Stimulated activated CD8-positive, alpha-beta memory T cell treated with anti-CD3 and anti-CD28 coated beads, Interleukin-12 subunit alpha, Interleukin-12 subunit beta, amount 100 ng/mL, for 4 hours (primary cell): ENCODE measurements at places on chromosomes 5 and 9.

DNA sequence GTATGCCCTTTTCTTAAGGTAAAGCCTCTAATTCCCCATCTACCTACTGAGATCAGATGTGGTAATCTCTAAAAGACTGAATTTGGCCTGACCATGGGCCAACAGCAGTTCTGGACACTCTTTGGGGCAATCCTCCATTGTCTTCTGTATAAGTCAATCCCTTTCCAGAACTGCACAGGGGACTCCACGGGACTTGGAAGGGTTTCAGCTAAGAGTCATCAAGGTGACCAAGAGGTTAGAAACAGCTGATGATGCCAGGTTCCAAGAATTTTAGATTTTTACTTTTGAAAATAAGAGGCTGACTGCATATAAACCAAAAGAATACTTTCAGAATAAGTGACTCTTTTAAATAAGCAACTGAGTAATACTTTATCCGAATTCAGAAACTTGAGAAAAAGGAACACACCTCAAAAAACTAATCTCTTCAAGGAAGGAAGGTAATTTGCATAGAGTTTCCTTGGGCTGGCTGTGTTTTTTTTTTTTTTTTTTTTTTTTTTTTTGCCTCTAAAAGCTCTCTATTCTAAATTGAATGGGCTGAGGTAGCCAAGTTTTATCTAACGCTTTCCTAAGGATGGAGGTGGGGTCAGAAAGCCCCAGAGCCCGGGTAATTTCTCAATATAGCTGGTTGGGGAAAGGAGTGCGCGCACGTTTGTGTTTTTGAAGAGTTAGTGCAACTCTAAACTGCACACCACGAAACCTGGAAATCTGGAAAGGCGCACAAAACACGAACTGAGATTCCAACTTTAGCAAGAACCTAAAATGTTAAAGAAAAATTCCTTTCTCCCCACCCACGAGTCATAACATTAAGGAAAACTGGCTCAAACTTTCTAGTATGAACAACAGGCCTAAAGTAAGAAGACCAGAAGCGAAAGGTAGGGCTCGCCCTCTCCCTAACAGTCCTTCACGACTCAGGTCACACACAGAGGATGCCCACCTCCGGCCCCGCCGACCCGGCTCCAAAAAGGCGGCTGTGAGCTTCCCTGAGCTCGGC is 1.3 kb downstream of the VCP start:
- no peak for DNase-seq

DNA sequence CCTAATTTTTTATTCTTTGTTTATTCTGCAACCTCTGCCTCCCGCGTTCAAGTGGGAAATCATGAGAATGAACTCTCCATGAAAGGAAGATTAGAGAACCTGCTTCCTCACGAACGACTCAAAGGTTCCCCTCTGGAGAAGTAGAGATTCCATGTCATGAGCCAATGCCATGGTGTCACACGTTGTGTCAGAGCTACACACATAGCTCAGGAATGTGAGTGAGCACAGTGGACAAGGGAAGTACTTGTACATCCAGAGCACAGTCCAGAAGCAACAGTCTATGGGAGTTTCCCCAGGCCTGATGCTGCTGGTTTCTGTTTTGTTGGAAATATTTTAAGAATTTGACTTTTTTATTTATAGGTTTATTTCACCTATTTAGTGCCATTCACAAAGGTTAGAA is 26.8 kb upstream of the PPP2CA start:
- no peak for DNase-seq

DNA sequence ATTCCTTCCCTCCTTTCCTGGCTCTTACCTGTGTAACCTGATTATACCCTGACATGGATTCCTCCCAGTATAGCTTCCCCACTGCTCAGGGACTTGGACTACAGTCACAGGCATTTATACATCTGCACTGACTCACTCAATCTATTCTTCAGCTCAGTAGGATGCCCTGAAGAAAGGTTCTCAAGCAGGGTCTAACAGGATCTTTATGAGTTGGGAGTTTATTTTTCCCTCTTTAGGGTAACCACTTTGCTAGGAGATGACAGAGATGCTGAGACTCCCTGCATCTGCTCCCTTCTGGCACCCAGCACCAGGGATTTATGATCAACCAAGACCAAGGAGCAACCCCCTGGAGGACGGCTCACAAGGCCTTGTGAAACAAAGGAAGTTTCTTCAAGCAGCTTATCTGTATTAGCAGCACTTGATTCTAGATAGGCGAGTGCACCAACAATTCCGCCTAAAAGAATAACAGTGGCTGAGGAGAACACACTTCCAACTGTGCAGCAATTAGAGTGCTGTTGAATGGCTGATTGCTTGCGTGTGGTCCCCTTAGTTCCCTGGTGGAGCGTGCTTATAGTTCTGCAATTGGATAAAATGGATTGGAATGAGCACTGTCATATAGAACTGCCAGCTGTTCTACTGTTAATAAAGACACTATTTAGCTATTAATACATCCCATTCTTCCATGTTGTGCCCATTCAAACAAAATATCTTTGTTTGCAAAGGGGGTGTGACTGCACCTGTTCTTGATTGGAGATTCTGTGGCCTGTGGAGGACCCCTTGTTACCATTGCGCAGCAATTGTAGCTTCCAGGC is 482.6 kb downstream of the ZNF608 start:
- no peak for DNase-seq

DNA sequence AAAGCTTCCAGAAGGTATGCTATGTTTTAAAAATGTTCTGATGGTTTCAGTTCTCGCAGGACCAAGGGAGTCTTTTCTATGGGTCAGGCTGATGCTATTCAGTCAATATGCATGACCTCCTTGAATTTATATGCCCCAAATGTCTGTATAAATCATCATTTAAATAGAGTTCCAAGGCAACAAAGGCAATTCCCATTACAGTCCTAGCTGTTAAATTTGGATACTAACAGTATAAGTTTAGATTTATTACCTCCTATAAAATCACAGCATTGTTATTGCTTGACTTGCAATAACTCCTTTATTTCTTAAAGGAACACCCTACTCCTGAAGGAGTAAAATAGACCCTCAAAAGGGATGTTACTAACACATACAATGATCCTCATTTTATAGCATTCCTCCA is 387.7 kb upstream of the CHD1 start:
- no peak for DNase-seq

DNA sequence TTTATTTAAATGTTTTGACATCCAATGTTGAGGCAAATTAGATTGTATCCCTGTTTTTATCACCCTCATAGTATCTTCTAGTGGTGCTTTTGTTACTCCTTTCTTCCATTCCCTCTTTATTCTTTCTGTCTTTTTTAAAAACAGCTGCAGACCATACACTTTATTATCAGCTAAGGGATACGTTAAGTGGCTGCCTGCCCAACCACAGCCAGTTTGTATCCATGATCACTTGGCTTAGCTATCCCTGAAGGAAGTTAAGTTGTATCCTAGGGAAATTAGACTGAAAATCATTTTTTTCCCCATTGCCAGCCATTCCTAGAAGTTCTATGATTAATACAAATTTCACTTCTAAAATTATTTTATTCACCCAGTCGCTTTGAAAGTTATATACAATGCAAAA is 1032.7 kb downstream of the NR2F1-AS1 start:
- DNase-seq = no peak

DNA sequence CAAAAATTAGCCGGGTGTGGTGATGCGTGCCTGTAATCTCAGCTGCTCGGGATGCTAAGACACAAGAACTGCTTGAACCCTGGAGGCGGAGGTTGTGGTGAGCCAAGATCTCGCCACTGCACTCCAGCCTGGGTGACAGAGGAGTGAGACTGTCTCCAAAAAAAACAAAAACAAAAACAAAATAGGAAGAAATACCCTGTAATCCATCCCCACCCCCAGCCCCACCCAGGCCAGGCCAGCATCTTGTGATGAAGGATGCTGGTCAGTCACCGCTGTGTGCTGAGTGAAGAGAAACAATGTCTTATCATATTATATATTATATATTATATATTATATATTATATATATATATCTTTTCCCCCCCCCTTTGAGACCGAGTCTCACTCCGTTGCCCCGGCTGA is 15.4 kb upstream of the CCIN start:
- no peak for DNase-seq

GRCh38 chr5:66467564-66467963 is 128.6 kb upstream of the MAST4 start:
- DNase-seq = no peak

DNA sequence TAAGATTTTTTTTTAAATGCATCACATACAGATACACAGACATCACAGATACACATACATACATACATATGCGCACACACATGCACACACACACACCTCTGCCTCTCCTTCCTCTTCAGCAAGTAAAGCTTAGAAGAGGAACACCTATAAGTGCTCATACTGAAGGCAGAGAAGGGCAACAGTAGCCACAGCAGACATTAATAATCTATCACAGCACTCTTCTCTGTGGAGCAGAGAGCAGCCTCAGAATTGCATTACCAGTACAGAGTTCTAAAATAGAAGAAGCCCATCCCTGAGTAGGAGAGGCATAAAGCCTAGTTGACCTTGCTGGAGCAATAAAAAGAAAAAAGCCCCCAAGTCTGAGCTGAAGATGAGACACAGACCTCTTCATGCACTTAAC is 110.6 kb downstream of the MLLT3 start:
- DNase-seq = no peak

- no peak for DNase-seq
Measured at GRCh38 chr9:105475302-105475701, 27.5 kb downstream of the FSD1L start.

- DNase-seq = no peak
Measured at GRCh38 chr9:97039514-97039860, 545 bp upstream of the CTSV start.

DNA sequence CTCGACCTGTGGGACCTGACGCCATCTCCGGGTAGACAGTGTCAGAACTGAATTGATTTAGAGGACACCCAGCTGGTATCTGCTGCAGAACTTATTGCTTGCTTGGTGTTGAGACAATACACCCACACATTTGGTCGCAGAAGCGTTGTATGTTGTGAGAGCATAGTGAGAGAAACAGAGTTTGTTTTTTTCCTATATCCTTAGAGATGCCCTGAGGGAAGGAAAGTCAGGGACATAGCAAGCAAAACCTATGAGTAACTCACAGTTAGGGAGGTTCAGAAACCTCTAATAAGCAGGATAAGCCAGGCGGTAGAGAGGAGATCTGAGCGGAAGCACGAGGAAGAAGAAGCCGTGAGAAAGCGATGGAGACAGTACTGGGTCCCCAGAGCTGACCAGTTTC is 59.8 kb downstream of the PTCD2 start:
- no peak for DNase-seq

DNA sequence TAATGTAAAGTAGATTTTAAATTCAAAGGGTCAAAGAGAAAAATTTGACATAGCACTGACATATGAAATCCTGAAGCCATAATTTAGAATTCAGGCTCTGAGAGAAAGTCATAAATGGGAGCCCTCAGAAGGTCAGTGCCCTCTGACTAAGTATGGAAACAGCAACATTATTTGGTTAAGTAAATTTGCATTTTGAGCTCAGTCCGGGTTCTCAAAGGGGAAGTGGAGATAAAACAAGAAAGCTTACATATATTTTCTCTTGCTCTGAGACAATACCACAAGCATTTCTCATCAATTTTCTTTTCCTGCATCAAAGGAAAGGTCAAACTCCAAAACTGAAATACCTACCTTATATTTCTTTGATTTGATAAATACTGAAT is 348.0 kb downstream of the SEMA5A start:
- DNase-seq = no peak

DNA sequence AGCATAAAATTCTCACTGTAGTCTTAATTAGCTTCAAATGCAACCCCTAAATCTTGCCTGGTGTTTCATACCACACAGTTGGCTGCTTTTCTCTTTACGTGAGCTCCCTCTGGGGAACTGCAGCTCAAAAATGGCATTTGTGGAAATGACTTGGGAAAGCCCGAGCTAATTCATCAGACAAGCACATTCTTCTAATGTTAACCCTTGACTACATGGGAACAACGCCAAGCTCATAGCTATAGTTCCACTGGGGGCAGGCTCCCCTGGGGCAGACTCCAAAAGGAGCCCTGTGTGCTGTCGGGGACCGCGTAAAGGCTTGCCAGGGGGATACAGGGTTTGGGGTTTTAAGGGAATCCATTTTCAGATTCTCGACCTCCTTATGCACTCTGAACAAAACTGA is 301.4 kb upstream of the DAP start:
- DNase-seq = no peak

DNA sequence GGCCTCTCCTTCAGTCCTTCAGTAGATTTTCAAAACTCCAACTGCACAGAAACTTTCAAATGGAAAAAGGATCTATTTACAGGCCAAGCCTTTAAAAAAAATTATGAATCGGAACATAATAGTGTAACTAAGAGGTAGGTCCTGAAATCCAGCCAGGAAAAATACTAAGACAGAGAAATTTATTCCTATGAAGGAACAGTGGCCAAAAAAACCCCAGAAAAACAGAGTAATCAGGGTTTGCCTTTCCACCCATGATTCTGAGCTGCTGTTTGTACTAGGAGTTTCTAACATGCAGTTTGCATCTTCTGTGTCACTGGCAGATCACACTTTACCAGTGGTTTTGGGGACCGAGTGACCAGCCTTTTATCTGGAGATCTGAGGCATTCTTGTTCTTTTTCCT is 93.1 kb upstream of the TMED7 start:
- DNase-seq = no peak

DNA sequence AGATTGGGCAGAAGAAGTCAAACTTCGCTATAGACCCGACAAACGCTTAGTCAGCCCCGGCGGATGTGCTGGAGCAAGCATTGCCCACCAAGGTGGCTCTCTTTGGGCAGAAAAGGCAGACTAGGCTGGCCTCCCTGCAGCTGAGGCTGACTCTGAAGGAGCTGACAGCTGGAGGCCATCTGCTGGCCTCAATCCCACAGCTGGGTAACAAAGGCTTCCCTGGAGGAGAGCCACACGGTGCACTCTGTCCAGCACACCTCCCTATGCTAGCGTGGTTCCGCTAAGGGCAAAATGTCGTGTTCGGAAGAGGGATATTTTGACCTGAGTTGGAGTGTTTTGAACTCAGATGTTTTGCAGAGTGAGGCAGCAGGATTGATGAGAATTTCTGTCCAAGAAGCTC is 103.5 kb upstream of the PTCH1 start:
- DNase-seq = no peak

- DNase-seq = no peak
Measured at GRCh38 chr5:132363431-132364112, 5.9 kb upstream of the SLC22A5 start.

DNA sequence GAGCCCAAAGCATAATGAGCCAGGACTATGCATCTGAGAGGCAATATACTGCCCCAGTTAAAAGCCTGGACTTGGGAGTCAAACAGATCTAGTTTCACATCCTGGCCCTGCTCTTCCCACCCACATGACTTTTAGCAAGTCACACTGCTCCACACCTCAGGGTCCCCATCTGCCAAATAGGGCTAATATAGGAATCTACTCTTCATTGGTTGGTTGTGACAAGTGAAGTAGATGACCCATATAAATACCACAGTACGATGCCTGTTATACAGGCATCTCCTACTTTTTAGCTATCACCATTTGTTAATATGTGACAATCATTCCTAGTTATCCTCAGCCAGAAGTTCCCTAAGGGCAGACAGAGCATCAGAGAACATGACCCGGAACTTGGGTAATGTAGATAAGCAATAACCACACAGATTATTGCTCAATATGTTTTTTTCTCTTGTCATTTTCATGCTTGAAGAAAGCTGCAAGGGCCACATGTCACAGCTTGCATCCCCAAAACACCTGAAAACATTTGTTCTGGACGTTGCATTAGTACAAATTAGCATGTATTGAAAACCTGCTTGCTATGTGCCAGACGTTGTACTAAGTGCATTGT is 20.4 kb downstream of the ADAM19 start:
- no peak for DNase-seq

GRCh38 chr5:43804041-43804440 is 201.1 kb downstream of the NNT start:
- DNase-seq = no peak

GRCh38 chr5:13990896-13991295 is 46.4 kb upstream of the DNAH5 start:
- no peak for DNase-seq

- DNase-seq = no peak
Measured at GRCh38 chr5:164746723-164747122, 1241.3 kb downstream of the MAT2B start.
